ENCODE measurements at places on chromosomes 5 and 9.

- no peak for DNase-seq
Observed at GRCh38 chr5:61587125-61587524, 255.1 kb downstream of the ZSWIM6 start.

DNA sequence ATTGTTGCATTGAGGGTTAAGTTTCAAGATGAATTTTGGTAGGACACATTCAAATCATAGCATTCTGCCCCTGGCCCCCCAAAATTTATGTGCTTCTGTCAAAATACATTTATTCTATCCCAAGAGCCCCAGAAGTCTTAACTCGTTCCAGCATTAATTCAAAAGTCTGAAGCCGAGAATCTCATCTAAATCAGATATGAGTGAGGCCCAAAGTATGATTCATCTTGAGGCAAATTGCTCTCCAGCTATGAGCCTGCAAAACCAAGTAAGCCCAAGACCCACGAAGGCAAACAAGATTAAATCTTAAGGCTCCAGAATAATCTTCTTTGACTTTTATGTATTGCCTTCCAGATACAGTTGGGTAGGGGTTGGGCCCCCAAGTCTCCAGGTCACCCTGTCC is 19.2 kb downstream of the TNPO1 start:
- DNase-seq, result no peak

GRCh38 chr9:129278391-129279237 is 100.6 kb upstream of the IER5L start:
- no peak for DNase-seq

DNA sequence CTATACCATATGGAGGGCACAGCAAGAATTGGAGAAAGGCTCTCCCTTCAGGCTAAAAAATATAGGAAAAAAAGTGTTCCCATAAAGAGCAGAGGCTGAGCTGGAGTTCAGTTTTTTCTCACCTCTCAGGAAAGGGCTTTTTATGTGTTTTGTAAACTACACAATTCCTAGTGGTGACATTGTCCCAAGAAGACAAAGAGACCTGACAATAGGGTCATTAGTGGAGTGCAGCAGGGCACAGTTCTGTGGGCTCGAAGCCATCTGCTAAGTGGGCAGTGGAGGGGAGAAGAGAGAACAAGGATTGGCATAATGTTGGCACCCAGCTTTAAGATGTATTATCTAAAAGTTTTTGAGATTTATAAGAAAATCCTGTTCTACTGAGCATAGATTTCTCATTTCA is 162.5 kb downstream of the HCN1 start:
- no peak for DNase-seq

- no peak for DNase-seq
Observed at GRCh38 chr9:89225991-89226471, 47.4 kb upstream of the SHC3 start.

DNA sequence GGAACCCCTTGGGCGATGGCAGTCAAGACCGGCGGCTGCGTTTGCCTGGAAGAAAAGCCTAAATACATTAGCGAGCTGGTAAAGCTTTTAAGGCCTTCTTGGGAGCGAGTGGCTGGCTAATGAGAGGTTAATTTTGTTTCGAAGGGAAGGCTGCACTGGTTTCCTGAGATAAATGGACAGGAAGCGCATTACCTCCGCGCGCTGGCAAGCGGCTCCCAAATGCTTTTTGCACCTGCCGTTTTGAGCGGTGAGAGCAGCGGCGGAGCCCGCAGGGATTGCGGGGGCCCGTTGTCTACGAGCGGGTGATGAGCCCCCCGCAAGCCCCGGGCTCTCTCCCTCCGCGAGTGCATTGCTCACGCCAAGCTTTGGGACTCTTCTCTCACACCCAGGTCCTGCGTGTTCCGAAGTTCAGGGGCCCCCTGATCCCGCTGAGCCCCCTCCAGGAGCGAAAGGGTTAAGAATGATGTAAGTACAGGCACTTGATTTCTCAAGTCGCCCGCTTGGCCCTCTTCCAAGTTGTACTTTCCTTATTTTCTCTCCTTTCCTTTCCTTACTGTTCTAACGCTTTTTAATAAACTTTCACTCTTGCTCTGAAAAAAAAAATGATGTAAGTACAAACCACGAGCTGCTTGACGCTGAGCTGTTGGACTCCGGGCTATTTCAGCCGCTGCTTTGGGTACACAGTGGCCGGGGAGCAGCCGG is 3.1 kb upstream of the RGMB start:
- DNase-seq, result no peak

DNA sequence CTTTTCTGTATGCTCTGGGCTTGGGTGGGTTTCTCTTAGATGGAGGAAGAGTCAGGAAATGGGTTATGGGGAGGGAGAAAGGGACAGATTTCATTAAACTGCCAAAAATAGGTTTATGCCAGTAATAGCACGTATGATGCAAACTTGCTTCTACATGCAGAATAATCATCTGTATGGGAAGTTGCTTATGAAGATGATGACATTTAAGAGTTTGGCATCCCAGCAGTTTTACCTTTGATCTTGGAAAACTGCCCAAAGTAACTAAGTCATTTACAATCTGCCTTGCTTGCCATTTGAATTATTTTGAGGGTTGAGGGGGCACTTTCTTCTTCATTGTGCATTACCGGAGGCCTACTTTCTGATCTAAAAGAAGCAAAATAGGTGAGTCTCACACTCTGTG is 282.9 kb upstream of the ANKRD55 start:
- no peak for DNase-seq

DNA sequence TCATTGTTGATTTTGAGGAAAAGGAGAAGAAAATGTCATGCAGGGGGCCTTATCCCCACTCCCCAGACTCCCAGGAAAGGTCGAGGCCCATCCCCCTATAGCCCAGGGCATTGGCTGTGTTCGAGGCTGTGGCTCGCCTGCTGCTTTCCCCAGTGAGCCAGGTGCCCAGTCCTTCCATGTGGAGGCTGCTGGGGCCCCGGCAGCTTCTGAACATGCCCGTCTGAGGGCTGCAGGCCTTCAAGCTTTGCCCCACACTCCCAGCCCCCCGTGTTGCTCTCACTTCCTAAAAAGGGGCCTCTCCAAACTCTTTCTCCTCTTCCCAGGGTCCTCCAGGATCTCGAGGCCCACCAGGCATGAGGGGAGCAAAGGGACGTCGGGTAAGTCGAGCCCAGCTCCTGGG is 64.7 kb upstream of the ORM1 start:
- DNase-seq, result no peak

DNA sequence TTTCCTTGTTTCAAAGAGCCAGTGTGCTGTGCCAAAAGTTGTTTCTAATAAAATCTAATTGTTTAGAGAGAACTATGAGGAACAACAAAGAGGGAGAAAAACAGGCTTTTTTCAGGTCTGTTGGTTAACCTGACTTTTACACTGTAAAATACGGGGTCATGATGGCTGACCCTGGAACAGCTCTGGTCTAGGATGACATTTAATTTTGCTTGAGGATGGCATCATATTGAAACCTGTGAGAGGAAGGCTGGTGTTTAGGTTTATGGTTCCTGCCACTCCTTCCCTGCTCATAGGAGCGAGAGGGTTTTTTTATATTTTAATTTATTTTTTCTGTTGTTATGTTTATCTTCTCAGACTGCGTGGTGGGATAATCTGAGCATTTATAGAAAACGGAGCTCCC is 327.6 kb downstream of the KDM4C start:
- DNase-seq, result no peak

DNA sequence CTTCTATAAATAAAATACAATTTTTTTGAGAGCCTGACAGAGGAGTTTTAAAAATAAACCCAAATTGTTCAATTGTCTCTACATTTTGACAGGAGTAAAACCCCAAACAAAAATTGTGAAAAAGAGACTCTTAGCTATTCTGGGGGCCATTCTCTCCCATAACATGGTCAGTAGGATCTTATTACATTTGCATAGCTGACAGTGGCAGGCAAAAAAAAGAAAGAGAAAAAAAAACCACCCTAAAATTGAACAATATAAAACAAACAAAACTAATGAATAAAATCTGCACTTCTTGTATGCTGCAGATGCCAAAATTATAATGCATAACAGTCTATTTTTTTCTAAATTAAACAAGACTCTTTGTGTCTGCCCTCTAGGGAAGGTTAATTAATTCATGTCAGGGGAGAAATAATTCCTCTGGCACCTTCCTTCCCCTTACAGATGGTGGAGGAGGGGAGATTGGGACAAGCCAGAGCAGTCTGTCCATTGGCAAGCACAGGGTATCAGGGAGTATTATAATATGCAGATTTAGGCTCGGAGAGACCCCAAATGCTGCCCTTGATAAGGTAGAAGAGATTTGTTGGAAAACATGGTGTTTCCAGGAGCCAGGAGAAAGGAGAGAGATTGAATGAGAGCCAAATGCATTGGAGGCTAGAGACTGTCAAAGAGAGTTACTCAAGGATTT is 79.7 kb upstream of the CDH6 start:
- no peak for DNase-seq

DNA sequence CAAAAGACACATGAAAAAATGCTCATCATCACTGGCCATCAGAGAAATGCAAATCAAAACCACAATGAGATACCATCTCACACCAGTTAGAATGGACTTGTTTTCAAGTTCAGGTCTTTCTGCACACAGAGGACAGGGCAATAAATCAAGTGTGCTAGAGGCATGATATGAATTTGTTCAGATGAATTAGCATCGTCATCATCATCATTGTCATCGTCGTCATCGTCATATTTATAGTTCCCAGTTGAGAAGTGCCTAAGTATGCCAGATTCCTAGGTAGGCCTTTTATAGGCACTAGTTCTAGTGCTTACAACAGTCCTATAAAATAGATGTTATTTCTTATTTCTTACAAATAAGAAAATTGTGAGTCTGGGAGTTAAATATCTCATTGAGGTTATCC is 34.7 kb upstream of the RASEF start:
- DNase-seq, result no peak

DNA sequence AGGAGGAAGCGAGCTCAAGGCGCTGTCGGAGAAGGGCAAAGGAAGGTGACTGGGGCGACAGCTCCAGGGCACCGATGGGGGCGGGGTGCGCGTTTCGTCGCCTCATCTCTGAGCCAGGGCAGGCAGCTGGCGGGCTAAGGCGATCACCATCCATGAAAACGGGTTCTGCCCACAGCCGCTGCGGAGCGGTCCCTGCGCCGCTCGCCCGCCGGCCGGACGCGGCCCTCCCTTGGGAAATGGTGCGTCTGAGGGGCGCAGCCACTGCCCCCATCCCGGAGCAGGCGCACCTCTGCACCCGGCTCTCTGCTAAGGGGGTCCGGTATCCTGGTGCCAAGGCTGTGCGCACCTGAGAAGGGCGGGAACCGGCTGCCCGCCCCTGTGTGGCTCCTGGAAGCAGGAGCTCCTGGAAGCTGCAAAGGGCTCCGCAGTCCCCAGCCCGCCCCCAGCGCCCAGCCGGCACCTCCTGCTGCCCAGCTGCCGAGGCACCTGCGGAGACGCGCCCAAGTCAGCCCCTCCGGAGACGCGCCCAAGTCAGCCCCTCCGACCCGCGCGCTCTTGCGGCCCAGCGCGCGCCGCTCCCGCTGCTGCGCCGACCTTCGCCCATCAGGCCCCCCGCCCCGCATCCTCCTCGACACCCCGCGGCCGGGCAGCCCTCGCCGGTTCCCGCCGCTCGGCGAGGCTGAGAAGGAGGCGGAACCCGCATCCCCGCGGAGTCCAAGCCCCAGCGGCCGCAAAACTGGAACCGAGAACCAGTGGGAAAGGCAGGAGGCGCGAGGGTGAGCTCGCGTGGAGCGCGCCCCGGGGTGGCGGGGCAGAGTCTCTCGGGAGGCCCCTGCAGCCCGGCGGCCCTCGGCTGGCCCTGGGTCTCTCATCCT is 757 bp downstream of the ANKRD34B start:
- DNase-seq, result no peak

- no peak for DNase-seq
Observed at GRCh38 chr5:23268136-23268535, 239.3 kb upstream of the PRDM9 start.

DNA sequence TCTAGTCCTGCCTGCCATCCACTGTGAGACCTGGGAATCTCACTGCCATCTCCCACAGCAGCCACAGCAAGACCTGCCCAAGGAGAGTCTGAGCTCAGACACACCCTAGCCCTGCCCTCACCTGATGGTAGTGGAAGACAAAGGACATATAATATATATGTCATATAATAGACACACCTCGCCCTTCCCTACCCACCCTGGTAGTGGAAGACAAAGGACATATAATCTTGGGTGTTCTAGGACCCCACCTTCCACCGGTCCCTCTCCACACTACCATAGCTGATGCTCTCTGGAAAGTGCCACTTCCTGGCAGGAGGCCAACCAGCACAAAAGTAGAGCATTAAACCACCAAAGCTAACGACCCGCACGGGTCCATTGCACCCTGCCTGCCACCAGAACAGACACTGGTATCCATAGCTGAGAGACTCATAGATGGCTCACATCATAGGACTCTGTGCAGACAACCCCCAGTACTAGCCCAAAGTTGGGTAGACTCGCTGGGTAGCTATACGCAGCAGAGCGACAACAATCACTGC is 545.6 kb downstream of the CAAP1 start:
- no peak for DNase-seq

- no peak for DNase-seq
Observed at GRCh38 chr9:114486205-114486963, 18.9 kb downstream of the WHRN start.

DNA sequence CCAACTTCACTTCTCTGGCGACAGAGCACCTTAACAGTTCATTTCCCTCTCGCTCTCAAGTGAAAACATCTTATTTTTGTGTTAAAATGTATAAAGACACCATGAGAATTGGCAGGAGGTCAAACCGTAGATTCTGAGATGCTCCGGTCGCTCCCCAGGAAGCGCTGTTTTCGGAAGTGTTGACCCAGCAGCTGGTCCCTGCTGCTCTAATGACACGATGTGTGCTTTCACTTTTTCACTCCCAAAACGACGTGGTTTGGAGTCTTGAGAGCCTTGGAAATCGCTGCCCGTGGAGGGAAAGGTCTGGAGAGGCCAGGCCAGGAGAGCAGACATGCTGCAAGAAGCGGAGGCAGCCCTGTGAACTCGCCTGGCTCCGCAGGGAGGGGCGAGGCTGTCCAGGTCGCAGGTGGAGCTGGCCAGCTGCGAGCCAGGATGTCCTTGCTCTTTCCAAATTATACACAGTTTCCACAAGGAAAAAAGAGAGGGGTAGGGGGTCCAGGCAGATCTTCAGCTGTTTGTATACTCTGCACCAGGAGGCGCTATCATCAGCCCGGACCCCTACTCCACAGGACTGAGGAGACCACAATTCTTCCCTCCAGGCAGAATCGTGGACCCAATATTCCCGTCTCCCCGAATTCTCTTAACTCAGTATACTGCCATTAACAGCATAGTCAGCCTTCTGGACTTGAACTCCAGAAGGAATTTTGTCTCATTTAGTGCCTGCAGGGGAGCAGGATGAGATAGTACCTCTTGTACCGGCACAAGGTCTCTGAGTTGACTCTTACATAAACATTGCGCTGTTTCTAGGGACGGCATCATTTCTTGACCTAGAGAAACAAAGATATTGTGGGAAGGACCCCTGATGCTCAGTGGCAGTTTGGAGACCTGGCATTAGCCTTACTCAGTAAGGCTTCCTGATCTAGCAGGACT is 248.6 kb upstream of the ANKRD55 start:
- no peak for DNase-seq

GRCh38 chr5:68240202-68240601 is 24.6 kb downstream of the PIK3R1 start:
- DNase-seq, result no peak

Data from GOT3 (cell line).